ENCODE measurements at places on chromosomes 13 and 19.

- DNase-seq, result no peak
Measured at GRCh38 chr13:51241720-51242119, 19.5 kb downstream of the FAM124A start.

DNA sequence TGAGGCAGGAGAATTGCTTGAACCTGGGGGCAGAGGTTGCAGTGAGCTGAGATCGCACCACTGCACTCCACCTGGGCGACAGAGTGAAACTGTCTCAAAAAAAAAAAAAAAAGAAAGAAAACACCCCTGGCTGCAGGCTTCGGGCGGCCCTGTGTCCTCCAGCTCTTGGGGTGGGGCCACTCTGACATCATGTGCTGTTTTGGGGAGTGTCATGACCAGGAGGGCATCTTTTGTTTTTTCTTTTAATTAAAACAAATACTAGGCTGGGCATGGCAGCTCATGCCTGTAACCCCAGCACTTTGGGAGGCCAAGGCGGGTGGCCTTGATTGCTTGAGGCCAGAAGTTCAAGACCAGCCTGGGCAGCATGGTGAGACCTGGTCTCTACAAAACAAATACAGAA, 52.1 kb downstream of the KDM4B start:
- no peak for DNase-seq

- DNase-seq, result no peak
Measured at GRCh38 chr19:7980168-7980567, 25.3 kb downstream of the ELAVL1 start.

DNA sequence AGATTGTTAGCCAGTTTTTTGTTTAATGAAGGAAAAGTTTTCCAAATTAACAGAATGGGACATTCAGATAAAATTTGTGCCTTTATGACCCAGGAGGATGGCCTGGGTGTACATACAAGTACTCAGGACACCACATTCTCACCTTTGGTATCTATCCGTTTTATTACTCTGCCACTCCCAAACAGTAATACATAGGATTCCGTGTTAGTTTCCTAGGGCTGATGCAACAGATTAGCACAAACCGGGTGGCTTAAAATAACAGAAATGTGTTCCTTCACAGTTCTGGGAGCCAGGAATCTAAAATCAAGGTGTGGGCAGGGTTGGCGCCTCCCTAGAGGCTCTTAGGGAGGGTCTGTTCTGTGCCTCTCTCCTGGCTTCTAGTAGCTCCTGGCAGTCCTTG, 129.9 kb downstream of the GGACT start:
- no peak for DNase-seq

DNA sequence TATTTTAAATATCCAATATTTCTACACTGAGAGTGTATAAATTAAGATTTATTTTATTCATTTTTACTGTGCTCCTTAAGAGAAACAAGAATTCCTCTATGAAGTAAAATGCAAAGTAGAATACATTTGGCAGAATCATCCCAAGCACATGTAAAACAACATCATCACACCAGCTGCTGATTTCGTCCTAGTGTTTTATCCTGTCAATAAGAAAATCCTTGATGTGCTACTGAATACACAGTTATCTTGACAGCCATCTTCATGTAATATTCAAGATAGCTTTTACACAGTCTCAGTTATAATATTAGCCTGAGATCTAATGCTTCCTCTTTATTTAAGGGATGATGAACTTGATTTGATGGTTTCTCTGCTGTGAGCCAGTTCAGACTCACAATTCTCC, 282.4 kb downstream of the MZT1 start:
- no peak for DNase-seq

- DNase-seq, result no peak
Measured at GRCh38 chr13:36770741-36771140, 48.3 kb upstream of the RFXAP start.

DNA sequence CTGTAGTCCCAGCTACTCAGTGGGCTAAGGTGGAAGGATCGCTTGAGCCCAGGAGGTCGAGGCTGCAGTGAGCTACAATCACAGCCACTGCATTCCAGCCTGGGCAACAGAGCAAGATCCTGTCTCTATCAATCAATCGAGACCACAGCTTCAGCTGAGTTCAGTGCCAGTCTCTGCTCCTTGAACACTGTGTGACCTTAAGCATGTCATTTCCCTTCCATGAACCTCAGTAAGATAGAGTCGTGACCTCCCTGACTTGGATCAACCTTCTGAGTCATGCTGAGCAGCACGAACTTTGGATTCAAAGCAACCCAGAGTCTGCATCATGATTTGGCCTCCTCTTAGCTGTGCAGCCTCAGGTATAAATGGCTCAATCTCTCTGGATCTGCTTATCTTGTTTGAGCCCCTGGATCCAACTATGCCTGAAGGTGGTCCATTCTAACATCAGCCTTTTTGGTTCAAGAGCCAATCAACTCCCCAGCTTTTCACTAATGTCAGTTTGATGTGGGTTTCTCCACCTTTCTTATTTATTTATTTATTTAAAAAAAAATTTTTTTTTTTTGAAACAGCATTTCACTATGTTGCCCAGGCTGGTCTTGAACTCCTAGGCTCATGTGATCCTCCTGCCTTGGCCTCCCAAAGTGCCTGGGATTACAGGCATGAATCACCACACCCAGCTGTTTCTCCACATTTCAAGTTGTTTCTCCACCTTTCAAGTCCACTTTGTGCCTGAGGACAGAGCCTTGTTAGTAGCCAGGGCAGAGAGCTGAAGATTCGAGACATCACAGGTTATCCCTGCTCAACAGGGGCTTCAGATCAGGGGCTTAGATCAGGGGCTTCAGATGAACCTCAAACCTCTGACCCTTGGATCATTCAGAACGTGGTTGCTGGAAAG, 26.4 kb downstream of the PTPRS start:
- no peak for DNase-seq

GRCh38 chr19:4049432-4049831, 17.3 kb downstream of the ZBTB7A start:
- DNase-seq, result no peak

GRCh38 chr13:42355491-42356183, 83.7 kb downstream of the AKAP11 start:
- no peak for DNase-seq

GRCh38 chr19:39759457-39760184, 19.0 kb upstream of the LEUTX start:
- DNase-seq, result no peak

DNA sequence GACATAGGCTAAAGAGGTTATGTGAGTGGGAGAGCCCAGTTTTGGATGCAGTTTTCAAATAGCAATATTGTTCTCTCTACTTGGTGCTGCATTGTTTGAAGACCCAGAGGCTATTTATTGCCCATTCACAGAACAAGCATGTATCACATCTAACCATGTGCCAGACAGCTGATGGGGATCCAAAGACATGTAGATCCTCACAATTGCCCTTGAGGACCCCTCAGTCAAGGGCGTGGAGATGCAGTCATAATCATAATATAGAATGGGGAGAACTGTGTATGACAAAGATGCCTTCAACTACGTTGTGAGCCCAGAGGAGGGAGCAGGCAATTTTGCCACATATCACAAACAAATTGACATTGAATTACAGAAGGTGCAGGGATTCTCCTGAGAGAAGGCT, 70.5 kb downstream of the NHLRC3 start:
- no peak for DNase-seq

- DNase-seq, result no peak
Measured at GRCh38 chr13:32310134-32310706, 4.9 kb downstream of the ZAR1L start.

DNA sequence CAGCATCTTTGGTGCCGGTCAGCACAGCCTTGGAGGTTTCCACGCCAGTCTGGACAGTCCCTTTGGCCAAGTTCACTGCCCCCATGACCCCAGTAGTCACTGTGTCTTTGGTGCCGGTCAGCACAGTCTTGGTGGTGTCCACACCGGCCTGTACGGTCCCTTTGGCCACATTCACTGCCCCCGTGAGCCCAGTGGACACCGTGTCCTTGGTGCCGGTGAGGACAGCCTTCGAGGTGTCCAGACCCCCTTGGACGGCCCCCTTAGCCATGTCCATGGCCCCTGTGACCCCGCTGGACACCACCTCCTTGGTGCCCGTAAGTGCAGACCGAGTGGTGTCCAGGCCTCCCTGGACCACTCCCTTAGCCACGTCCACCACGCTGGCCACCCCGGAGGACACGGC, 5.0 kb downstream of the PLIN4 start:
- DNase-seq, result no peak
